Neural progenitor cell (in vitro differentiated cells): ENCODE measurements at places on chromosomes 1 and 21. TPM values are rescaled to one million over a fixed set of nuclear protein-coding genes. Genes with fewer than 3 reads are reported as not detected.

Gene S100A7
- not detected in 2 replicates for total RNA-seq

DNA sequence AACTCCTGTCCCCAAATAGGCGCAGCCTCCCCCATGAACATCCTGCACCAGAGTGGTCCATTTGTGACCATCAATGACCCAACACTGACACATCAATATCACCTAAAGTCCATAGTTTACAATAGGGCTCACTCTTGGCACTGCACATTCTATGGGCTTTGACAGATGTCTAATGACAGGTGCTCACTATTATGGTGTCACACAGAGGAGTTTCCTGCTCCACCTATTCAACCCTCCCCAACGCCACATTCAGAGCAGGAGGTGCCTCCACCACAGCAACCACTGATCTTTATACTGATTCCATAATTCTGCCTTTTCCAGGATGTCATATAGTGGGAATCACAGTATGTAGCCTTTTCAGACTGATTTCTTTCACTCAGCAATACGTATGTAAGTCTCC, 24.2 kb downstream of the GNG4 start:
- no peaks in the 10 kb centered on the region for H3K27me3 ChIP-seq
- H3K4me3 ChIP-seq: no peak overlapping the region
- no peaks in the 10 kb centered on the region for H3K36me3 ChIP-seq

DNA sequence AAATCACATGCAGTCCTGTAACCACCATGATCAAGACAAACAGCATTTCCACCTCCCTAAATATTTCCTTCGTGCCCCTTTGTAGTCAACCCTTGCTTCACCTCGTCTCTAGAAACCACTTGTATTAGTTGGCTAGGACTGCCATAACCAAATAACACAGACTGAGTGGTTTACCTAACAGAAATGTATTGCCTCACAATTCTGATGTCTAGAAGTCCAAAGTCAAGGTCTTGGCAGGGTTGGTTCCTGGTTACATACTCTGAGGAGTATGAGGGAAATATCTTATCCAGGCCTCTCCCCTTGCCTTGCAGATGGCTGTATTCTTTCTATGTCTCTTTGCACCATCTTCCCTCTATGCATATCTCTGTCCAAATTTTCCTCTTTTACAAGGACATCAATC, 23.3 kb upstream of the FRRS1 start:
- H3K27me3 ChIP-seq: no peaks in the 10 kb centered on the region
- H3K4me1 ChIP-seq: no peaks in the 10 kb centered on the region
- H3K4me3 ChIP-seq: no peak overlapping the region
- H3K36me3 ChIP-seq: no peaks in the 10 kb centered on the region
- no peak for DNase-seq
- no peak overlapping the region for H3K27ac ChIP-seq

- peaks cover 99% of the 10 kb centered on the region for H3K27me3 ChIP-seq
- H3K4me1 ChIP-seq: peaks cover 30% of the 10 kb centered on the region
- H3K27ac ChIP-seq: no peak overlapping the region
- peak overlapping the region; percentile 22 for H3K4me3 ChIP-seq
- H3K36me3 ChIP-seq: no peaks in the 10 kb centered on the region
Observed at GRCh38 chr1:201636097-201636496, 97.2 kb downstream of the NAV1 start.

GRCh38 chr1:161705537-161705936, 1.5 kb upstream of the FCRLA start:
- no peaks in the 10 kb centered on the region for H3K4me1 ChIP-seq
- no peak for DNase-seq
- no peak overlapping the region for H3K4me3 ChIP-seq
- H3K36me3 ChIP-seq: no peaks in the 10 kb centered on the region

Gene KCNN3
- 4.3 and 4.7 TPM in 2 replicates for total RNA-seq

GRCh38 chr1:153220606-153221303, 3.4 kb downstream of the PRR9 start:
- H3K4me3 ChIP-seq: no peak overlapping the region
- H3K36me3 ChIP-seq: no peaks in the 10 kb centered on the region
- H3K27me3 ChIP-seq: no peaks in the 10 kb centered on the region
- no peak overlapping the region for H3K27ac ChIP-seq

DNA sequence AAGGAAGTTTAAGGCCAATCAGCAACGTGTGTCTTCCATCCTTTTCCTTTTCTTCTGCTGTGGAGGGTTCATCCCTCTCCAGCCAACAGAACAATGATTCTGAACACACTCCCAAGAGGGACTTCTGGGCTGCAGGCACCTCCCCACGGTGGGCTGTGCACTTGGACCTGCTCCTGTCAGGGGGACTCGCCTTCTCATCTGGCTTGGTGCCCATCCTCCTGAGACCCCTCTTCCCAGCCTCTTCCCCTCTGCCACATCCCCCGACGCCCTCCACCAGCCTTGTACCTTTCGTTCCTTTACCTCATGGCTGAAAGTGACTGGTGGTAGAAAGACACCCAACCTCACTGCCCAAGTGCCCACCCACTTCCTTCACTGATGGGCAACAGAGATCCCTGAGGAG, 26.0 kb upstream of the SLAMF9 start:
- no peak overlapping the region for H3K4me3 ChIP-seq
- no peaks in the 10 kb centered on the region for H3K4me1 ChIP-seq
- no peaks in the 10 kb centered on the region for H3K36me3 ChIP-seq
- H3K27ac ChIP-seq: no peak overlapping the region
- no peak for DNase-seq

Gene SPRR4
- not detected in 2 replicates for total RNA-seq

Gene UBL4B
- not detected in 2 replicates for total RNA-seq

GRCh38 chr1:184486761-184487445, 100.1 kb downstream of the C1orf21 start:
- peak overlapping the region; percentile 61 for H3K27ac ChIP-seq
- no peak for DNase-seq
- H3K36me3 ChIP-seq: no peaks in the 10 kb centered on the region
- H3K27me3 ChIP-seq: no peaks in the 10 kb centered on the region
- peaks cover 22% of the 10 kb centered on the region for H3K4me1 ChIP-seq
- no peak overlapping the region for H3K4me3 ChIP-seq

DNA sequence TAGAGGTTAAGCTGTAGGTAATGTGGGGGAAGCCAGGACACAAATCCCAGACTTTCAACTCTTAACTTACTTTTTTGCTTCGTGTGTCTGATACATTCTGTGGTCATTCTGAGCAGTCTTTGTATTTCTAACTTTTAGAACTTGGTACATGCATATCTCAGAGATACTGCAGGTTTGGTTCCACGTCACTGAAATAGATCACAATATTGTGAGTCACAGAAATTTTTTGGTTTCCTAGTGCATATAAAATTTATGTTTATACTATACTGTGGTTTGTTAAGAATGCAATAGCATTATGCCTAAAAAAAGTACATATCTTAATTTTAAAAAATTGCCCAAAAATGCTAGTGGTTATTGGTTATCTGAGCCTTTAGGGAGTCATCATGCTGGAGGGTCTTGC, 3.2 kb downstream of the URB2 start:
- no peaks in the 10 kb centered on the region for H3K27me3 ChIP-seq
- H3K27ac ChIP-seq: no peak overlapping the region
- DNase-seq: no peak
- no peak overlapping the region for H3K4me3 ChIP-seq
- no peaks in the 10 kb centered on the region for H3K36me3 ChIP-seq
- H3K4me1 ChIP-seq: peaks cover 15% of the 10 kb centered on the region

DNA sequence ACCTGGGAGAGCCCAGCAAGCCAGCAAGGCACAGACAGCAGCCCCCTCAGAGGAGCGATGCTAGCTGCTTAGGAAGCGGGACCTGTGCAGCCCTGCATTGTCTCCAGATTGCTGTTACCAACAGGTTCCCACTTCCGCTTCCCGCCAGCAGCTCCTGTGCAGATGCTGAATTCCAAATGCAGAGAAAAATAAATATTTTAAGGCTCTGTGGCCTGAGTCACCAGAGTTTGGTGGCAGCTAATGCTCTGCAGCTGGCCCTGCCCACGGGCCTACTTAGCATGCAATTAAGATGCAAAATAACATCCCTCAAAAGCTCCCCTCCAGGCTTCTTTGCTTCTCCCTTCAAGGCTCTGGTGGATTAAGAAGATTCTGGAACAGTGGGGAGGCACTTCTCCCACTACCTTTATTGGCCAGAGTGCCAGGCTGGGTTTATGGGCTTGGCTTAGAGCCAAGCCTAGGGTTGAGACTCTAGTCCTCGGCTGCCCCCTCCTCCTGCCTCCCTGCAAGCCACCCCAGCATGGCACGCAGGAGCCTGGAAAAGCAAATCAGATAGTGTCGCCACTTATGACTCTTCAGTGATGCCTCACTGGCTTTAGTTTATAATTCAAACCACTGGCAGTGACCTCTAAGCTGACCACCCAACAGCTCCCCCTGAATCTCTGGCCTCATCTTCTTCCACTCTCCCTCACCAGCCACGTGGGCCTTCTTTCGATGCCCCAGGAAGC, 207.1 kb upstream of the ZC3H12A start:
- no peaks in the 10 kb centered on the region for H3K27me3 ChIP-seq
- no peaks in the 10 kb centered on the region for H3K36me3 ChIP-seq
- H3K4me3 ChIP-seq: no peak overlapping the region
- H3K4me1 ChIP-seq: peaks cover 16% of the 10 kb centered on the region
- peak; percentile 29 for DNase-seq

DNA sequence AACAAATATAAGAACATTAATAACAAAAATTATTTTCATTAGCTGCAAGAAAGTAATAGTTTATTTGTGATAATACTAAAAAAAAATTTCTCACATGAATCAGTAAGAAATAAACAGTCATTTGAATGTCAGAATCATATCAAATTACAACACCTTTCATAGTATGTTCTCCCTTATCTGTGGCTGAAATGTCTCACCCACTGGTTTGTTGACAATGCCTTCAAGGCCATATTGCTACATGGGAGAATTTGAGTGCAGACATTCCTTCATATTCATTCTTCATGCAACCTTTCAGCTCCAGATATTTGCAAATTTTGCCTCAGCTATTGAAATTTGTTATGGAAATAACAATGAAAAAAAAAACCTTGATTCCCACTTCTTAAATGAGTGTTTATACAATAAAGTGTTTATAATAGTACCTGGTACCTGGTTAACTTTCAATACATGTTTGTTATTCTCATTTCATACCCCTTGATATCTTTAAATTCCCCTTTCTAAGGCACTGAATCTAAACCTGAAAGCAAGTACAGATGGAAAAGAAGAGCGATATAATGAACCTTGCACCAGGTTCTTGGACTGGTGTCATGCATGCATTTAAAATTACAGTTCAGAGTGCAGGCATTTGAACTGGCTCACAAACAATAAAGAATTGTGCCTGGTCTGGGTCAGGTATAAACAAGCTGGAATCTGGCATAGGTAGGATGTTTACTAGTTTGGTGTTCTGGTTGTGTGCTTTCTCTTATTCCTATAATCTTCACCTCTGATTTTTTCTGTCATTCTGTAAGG, 242.2 kb upstream of the ADGRL2 start:
- H3K4me1 ChIP-seq: no peaks in the 10 kb centered on the region
- H3K36me3 ChIP-seq: no peaks in the 10 kb centered on the region
- no peak for DNase-seq
- no peak overlapping the region for H3K4me3 ChIP-seq

- H3K4me3 ChIP-seq: no peak overlapping the region
- no peaks in the 10 kb centered on the region for H3K4me1 ChIP-seq
- H3K27ac ChIP-seq: no peak overlapping the region
Observed at GRCh38 chr21:43188181-43188580, 19.4 kb downstream of the CRYAA start.

GRCh38 chr1:30677471-30677870, 45.9 kb downstream of the MATN1 start:
- H3K27me3 ChIP-seq: no peaks in the 10 kb centered on the region
- H3K4me1 ChIP-seq: no peaks in the 10 kb centered on the region
- no peaks in the 10 kb centered on the region for H3K36me3 ChIP-seq
- no peak for DNase-seq
- no peak overlapping the region for H3K4me3 ChIP-seq
- no peak overlapping the region for H3K27ac ChIP-seq

Gene MAB21L3
- not detected in 2 replicates for total RNA-seq

GRCh38 chr1:232291261-232291660, 338.7 kb downstream of the SIPA1L2 start:
- no peak overlapping the region for H3K27ac ChIP-seq
- DNase-seq: no peak
- H3K4me3 ChIP-seq: no peak overlapping the region
- no peaks in the 10 kb centered on the region for H3K36me3 ChIP-seq

GRCh38 chr1:20993716-20994575, 182.8 kb downstream of the EIF4G3 start:
- no peaks in the 10 kb centered on the region for H3K36me3 ChIP-seq
- DNase-seq: no peak
- no peaks in the 10 kb centered on the region for H3K27me3 ChIP-seq
- H3K27ac ChIP-seq: peak overlapping the region; percentile 0

DNA sequence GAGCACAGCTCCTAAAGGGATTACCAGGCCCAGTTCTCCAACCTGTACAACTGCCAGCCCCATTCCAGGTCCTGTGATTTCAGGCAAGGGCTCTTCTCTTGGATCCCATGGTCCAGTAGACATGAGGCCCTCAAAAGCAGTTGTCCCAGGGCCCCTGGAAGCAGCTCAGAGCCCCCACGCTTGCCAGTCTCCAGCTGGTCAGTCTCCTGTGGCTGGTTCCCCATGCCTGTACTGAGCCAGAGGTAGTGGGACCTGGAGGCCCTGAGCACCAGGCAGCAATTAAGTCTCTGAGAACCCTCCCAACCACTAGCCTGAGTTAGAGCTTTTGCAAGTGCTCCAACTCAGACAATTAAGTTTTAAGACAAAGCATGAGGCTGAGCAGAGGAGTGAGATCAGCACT, 36.9 kb downstream of the CDC42BPA start:
- no peak overlapping the region for H3K4me3 ChIP-seq
- H3K36me3 ChIP-seq: no peaks in the 10 kb centered on the region
- no peaks in the 10 kb centered on the region for H3K4me1 ChIP-seq
- H3K27ac ChIP-seq: no peak overlapping the region
- no peak for DNase-seq

DNA sequence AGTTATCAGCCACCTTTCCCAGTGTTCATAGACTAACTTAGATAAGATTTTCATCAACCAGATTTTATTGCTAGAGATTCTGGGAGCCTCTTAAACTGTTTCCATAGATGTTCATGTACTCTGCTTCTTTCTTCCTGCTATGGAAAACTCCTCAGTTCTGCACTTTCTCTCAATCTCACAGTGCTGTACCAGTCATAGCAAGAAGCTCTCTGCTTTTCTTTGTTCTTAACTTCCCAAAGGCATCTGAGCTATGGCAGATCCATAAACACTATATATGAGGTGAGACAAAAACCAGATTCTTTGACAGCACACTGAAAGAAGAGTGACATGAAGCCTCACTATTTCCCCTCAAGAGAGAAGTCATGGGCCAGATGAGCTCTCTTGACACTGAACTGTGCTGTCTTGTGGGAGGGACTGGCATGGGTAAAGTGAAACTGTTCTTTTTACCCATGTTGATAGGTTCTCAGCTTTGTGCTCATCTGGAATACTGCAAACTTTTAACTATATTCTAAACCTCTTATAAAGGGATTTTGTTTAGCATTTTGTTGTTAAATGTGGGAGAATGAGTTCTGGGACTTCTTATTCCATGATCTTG, 64.2 kb upstream of the LYPLAL1 start:
- H3K27me3 ChIP-seq: no peaks in the 10 kb centered on the region
- H3K27ac ChIP-seq: no peak overlapping the region
- H3K4me3 ChIP-seq: no peak overlapping the region
- H3K4me1 ChIP-seq: no peaks in the 10 kb centered on the region
- H3K36me3 ChIP-seq: no peaks in the 10 kb centered on the region
